ENCODE measurements at places on chromosomes 2 and 18.

GRCh38 chr2:203886661-203887151, 19.1 kb downstream of the CTLA4 start:
- no peak for DNase-seq

DNA sequence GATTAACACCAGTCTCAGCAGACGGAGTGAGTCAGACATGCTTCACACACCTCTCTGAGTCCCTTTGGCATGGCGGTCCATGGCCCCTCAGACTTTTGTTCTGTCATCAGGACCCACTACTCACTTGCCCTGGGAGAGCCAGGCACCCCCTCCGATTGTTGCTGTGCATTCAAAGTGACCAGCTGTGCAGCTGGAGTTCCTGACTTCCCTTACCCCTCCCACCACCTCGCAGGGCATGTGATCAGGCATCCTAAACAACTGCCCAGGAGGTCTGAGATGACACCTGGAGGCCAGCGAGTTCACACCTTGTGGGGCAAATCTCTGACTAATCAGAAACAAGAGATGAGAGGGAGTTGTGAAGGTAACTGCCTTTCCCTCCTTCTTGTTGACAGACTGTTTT, 35.3 kb upstream of the HDAC4 start:
- no peak for DNase-seq

DNA sequence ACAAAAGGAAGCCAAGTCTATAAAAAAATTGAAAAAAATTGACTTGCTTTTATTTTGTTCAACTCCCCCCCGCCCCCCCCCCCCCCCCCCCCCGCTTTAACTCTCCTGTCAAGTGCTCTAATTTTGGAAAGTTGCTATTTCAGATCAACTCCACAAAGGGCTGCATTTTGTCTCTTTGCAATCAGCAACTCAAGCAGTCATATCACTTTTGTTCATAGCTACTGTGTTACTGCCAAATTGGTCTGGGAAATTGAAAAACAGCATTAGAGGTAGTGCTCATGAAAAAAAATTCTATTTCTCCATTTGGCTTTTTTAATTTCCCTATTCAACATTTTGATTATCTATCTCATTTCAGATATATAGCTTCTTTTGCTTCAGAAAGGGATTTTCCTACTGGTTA, 531.8 kb downstream of the LRP1B start:
- DNase-seq = no peak

DNA sequence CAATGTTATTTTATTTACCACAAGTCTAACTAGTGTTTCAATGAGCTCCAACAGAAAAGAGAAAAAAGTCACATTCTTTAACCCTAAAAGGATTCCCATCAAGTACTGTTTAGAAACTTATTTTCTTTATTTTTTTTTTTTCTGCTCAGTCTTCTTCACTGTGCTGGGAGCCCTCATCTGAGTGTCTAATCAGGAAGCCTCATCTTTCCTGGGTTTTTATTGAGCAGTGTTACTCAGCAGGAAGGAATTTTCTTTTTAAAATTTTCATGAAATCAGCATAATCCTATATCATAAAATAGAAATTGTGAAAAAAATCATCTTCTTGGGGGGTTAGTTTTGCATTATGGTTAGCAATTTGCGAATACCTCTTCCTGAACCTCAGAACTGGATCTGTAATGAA, 453.8 kb downstream of the CDH2 start:
- no peak for DNase-seq

DNA sequence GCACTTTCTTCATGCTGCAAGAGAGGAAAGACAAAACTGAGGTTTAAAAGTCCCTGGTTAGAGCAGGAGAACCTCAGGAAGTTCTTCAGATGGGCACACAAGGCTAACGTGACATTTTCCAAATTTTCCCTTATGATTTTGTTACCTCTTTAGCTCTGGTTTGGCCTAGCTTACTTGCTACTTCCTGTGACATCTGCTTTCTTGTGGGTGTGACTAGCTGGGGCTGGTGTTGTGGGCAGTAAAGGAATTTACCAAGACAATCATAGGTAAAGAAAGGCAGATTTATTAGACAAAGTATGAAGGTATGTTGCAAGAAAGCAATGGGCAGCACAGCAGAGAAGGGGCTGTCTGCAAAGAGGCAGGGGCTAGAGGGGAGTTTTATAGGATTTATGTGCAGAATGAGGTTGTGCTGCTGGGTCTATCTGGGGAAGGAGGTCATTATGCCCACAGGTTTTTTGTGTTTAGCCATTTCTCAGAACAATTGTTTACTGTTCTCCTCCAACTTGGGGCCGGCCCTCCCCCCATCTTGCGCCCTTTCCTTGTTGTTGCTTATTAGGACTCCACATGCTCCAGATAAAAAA, 6.7 kb upstream of the TNP1 start:
- no peak for DNase-seq

GRCh38 chr2:190210471-190210870, 109.2 kb downstream of the HIBCH start:
- DNase-seq = no peak

GRCh38 chr18:63762518-63762917, 12.7 kb upstream of the SERPINB7 start:
- DNase-seq = no peak

DNA sequence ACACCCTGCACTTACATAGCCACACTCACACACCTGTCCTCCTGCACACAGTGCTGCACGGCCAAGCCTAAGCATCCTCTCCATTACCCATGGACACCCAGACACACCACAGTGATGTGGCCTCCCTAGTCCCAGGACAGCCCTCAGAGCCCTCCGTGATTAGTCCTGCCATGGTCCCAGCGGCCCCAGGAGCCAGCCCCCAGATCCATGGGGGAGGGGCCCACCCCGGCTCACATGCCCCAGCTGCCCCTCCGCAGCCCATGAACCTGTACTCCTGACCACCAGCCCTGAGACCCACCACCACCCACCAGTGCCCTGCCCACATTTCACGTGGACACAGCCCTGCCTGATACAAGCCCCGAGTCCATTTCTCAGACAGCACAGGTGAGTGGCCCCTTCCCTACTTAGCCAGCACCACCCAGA, 8.1 kb upstream of the DUSP2 start:
- no peak for DNase-seq

GRCh38 chr2:41913311-41913710, 134.5 kb upstream of the PKDCC start:
- DNase-seq = no peak

GRCh38 chr18:48723837-48724236, 185.0 kb downstream of the CTIF start:
- no peak for DNase-seq

- DNase-seq = no peak
These were observed 224.2 kb downstream of the NUP35 start for GRCh38 chr2:183348492-183348891.

DNA sequence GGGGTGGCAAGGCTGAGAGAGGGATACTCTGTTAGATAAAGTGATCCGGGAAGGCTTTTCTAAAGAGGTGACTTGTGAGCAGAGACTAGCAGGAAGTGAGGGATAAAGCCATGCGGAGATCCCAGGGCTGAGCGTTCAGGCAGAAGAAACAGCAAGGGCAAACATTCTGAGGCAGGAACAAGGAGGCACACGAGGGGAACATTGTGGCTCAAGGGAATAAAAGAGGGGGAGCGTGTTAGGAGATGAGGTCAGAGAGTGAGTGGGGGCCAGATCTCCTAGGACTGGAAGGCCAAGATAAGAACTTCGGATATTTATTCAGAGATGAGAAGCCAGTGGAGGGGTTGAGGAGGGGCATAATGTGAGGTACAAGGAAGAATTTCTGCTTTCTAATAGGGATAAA, 67.1 kb downstream of the ACTR2 start:
- DNase-seq = no peak

GRCh38 chr2:16494836-16495508, 170.7 kb downstream of the CYRIA start:
- DNase-seq = no peak

DNA sequence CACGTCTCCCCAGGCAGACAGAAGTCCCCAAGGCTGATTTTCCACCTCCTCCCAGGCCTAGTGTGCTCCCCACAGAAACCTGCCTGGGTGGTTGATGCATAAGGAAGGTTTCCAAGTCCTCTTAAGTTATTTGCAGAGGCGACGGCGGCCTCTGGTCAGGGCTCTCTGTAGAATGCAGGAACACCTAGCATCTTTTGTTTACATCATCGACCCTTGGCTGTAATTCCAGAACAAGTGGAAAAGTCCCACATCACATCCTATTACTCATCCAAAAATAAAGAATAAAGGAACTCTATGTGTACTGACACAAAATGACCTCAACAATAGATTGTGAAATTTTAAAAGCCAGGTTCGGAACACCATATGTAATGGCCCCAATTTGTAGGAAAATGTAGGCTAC, 211.1 kb downstream of the ALPK2 start:
- DNase-seq = no peak

DNA sequence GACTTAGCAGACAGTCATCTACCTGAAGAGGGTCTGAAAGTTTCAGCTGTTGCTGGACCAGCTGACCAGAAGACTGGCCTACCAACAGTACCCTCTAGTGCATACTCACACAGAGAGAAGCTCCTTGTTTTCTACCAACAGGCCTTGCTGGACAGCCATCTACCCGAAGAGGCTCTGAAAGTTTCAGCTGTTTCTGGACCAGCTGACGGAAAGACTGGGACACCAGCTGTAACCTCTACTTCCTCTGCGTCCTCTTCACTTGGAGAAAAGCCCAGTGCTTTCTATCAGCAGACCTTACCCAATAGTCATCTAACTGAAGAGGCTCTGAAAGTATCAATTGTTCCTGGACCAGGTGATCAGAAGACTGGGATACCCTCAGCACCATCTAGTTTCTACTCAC, 63.2 kb downstream of the ALMS1 start:
- no peak for DNase-seq

- DNase-seq = peak; percentile 54
These were observed 216.0 kb downstream of the TGIF1 start for GRCh38 chr18:3665780-3666525.

DNA sequence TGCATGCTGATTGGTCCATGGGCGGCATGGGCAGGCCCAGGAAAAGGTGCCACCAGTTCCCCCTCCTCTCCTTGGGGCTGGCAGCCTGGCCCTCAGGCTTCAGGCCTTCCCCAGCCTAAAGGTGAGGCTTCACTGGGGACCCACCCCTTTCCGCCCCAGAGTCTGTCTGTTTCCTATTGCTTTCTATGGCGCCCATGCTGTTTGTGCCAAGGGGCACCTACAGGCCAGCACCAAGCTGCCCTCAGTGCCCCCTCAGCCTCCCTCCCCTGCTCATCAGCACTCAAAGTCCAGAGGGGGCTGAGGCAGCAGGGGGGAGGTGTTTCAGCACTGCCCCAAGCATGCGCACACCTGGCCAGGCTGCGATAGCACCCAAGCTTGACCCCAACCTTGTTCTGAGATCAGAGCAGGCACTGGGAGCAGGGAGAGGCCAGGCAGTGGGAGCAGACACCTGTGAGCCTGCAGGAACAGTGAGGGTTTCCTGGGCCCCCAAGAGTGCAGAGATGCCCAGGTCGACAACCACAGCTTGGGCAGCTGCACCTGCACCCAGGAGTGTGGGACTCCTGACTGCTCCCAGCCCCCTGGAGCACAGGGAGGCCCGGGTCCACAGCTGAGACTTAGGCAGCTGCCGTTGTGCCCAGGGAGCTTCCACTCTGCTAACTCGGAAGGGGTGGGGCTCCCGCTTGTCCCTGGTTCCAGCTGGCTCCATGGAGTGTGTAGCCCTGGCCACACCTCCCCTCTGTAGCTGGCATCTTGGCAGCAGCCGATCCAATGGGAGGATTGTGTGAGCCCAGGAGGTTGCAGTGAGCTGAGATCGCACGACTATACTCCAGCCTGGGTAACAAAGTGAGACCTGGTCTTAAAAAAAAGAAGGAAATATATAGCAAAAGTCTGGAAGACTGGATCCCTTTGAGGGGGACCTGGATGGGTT, 69.1 kb downstream of the NCAPH start:
- DNase-seq = no peak

DNA sequence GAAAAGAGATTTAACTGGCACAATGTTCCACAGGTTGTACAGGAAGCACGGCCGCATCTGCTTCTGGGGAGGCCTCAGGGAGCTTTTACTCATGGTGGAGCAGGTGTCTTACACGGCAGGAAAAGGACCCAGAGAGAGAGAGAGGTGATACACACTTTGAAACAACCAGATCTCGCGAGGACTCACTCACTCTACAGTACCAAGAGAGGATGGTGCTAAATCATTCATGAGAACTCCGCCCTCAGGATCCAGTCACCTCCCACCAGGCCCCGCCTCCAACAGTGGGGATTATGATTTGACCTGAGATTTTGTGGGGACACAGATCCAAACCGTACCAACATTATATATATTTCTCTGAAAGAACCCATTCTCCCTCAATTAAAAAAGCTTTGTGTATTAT, 79.7 kb upstream of the DOCK10 start:
- DNase-seq = peak; percentile 53

DNA sequence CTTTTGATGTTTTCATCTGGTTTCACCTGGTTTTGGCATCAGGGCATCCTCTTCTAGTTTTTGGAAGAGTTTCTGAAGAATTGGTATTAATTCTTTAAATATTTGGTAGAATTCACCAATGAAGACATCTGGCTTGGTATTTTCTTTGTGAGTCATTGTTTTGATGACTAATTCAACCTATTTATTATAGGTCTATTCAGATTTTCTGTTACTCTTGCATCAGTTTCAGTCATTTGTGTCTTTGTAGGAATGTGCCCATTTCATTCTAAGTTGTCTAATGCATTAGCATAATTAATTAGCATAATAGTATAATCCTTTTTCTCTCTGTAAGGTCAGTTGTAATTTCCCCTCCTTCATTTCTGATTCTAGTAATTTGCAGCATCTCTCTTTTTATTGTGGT, 8.0 kb downstream of the GNLY start:
- no peak for DNase-seq

All from BE2C (cell line).